ENCODE measurements at places on chromosomes 5 and 9.

DNA sequence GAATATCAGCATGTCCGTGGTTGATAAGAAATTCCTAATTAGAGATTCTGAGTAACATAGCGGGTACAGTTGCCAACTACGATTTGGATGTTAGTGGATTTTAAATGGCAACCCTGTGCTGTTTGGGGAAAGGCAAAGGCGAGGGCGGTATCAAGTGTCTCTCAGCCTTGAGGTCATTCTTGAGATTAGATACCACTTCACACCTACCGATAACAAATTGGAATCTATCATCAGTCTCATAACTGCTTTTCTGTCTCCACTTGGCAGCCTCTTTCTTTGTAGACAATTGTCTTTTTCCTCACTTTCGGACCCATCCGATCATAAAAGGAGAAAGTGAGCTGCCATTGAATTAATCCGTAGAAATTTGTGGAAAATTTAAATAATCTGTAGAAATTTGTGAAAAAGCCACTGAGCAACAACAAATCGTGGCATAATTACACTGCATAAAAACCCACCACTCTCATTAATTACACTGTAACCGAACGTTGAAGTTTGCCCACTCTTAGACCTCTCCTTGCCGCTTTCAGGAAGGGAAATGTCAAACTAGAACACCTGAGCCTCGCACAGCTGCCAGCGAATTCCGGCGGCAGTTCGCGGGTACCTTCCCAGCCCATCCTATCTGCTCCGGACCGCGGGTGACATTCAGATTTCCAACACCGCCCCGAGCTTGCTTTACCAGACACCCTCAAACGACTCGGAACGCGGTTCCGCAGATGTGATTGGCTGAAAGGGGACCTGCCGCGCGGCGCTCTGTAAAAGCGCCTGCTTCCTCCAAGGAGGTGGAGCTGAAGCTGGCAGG, 849 bp upstream of the RGMB start:
- no peak for DNase-seq

DNA sequence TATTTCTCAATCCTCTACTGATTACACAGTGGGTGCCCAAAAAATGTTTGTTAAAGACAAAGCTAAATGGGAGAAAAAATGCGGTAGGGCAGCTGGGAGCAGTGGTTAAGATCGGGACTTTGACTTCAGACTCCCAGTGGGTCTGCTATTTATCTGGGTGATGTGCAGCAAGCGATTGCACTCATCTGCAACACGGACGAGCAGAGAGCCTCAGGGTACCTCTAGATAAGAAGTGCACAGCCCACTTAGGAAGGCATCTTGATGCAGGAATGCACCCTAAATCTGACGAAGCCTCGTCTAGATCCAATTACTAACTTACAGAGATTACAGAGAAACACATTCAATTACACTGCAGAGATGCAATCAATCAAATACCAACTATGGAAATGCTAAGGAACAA, 4.0 kb downstream of the MAPK9 start:
- DNase-seq, result no peak

GRCh38 chr9:121718084-121718483, 66.7 kb downstream of the DAB2IP start:
- no peak for DNase-seq

DNA sequence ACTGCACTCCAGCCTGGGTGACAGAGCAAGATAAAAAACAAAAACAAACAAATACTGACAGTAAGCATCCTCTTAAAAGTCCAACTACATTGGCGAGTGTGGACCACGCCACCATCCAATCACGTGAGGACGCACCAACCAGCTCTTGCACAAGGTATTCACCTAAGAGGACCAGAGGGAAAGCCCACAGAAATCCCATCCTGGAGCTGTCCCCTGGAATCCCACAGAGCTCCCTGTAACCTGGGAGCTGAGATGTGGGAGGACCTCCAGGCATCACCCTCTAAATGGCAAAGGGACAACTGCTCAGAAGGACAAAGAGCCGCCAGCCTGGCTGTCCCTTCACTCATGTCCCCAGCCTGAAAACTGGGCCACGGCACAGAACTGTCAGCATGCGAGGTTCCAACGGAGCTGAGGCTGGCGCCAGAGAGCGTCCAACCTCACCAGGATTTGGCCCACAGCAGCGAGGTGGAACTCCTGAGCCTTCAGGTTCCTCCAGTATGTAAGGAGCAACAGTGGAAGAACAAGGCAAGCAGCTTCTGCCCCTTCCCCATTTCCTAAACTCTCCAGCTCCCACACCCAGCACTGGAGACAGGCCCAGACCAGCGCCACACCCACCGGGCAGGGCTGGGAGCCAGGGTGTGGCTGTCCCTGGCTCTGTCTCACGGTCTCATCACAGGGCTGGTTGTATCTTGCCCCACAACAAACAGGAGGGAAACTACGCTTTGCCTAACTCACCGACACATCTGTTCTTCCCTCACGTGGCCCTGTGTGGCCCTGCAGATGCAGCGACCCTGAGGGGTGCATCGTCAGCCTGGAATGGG, 15.2 kb downstream of the IPPK start:
- no peak for DNase-seq

DNA sequence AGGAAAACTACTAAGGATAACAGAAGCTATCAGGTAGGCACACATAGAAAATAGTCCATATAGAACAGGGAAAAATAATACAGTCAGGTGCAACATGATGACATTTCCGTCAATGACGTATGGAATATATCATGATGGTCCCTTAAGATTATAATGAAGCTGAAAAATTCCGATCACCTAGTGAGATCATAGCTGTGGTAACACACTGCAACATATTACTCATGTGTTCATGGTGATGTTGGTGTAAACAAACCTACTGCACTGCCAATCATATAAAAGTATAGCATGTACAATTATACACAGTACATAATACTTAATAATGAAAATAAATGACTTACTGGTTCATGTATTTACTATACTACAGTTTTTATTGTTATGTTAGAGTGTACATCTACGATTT, 60.0 kb downstream of the MEGF9 start:
- no peak for DNase-seq

GRCh38 chr5:141322261-141322660, 1.7 kb upstream of the TAF7 start:
- DNase-seq, result no peak

DNA sequence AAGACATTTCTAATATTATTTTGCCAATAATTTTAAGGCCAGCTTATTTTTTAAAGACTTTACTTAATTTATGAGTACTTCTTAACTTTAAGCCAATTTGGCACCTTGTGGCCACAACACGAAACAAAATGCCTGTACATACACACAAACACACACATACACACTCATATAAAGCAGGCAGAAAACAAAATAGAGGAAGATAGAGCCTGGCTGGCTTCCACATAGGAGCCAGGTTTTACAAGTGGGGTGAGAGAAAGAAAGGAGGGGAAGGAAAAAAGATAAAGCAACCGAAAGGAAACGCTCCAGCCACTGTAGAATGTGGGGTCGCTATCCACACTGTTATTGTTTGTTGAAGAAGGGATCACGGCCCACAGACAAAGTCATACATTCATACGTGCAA, 10.4 kb downstream of the GMCL2 start:
- DNase-seq, result no peak

GRCh38 chr9:97866848-97867247, 13.8 kb downstream of the FOXE1 start:
- DNase-seq, result no peak

- no peak for DNase-seq
Observed at GRCh38 chr5:58453306-58453705, 6.6 kb downstream of the PLK2 start.

DNA sequence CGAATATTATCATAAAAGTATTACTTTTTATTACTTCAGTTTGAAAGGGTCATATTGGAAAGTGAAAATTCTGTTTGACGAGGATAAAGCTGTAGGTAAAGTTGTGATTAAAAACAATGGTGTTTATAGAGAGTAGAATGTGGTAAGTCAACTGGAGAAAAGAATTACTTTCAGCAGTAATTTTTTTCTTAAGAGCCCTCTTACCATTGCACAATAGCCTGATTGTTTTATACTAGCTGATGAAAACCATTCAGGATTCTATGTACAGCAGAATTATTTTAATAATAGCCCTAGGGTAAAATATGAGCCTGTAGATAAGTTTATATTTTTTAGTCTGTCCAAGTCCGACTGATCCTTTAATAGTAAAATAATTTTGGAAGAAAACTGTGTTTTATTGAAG, 16.6 kb downstream of the CDC42SE2 start:
- DNase-seq, result no peak

DNA sequence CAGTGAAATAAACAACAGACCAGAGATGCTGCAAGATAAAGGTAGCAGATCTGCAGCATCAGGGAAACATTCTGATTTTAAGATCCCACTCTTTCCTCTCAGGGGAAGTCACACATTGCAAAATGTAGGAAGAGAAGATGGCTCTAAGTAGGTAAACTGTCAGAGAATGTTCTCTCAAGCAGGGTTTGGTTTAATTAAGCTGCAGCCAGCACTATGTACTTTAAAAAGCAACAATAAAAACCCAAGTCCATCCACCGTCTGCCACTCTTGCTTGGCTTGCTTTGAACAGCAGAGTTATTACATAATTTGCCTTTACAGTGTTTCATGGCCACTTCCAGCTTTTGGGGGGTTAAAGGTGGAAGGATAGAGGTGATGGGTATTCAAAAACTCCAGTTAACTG, 343.2 kb upstream of the DAP start:
- DNase-seq, result no peak

- no peak for DNase-seq
Observed at GRCh38 chr5:1827025-1827885, 26.0 kb downstream of the NDUFS6 start.

DNA sequence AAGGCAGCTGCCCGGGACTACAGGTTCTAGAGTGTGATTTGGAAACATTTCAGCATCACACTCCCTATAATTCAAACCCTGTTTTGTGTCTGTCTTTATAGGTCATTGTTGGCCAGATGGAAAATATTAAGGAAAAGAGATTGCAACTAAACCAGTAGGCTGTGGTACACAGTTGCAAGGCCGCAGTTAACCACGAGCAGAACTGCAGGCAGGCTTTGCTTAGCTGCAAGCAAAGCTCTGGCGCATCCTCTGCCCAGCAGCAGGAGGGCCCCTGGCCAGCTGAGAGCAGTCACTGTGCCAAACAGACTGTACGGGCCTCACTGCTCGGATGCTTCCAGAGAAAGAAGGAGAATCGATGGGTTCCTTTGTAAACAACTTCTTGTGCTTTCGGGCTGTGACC, 204.5 kb downstream of the DENND1A start:
- DNase-seq, result no peak

GRCh38 chr9:14926941-14927624, 16.9 kb upstream of the FREM1 start:
- no peak for DNase-seq

GRCh38 chr9:5489630-5490490, 20.5 kb upstream of the PDCD1LG2 start:
- DNase-seq, result no peak
